ENCODE measurements at places on chromosomes 13 and 19. TPM values are rescaled to one million over a fixed set of nuclear protein-coding genes. Genes with fewer than 3 reads are reported as not detected.

Gene KIR3DL2
- 12.5 TPM for total RNA-seq

Gene STOML3
- not detected for total RNA-seq

DNA sequence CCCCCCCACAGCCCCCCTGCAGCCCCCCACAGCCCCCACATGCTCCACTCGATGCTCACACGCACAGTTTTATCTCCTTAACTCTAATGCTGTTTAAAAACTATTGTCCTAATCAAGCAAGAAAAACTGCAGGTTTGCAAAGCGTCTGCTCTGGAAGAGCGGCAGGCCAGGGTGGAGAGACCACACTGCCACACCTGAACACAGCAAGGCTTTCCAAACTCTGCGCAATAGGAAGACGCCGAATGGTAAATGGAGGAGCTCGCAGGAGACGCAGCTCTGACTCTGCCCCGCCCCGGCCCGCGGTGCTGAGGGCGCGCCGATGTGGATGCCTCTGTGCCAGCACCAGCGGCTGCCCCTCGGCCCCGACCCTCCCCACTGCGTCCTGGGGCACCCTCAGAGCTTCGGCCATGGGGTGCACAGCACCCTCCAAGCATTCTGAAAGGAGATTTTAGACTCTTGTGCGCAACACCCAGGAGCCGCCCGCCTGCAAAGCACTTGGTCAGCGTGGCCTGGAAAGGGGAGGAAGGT lies 32.4 kb downstream of the RASA3 start:
- peak; percentile 20 for DNase-seq

- peak; percentile 64 for DNase-seq
These were observed 1.7 kb upstream of the S1PR4 start for GRCh38 chr19:3176715-3177501.

- DNase-seq, result no peak
These were observed 69.4 kb upstream of the KLF12 start for GRCh38 chr13:74203576-74203975.

DNA sequence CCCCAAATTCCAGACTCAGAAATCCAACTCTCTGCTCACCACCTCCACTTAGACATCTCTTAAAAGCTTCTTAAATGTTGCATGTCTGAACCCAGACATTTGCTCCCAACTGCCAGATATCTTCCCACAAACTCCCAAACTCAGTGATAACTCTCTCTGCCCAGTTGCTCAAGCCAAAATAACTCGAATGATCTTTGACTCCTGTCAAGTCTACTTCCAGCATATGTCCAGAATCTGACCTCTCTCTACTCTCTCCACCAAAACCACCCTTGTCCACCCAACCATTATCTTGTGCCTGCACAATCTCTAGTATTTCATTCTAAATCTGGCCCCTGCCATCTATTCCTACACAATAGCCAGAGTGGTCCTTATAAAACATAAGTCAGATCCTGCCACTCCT lies 99.3 kb downstream of the FGF14 start:
- no peak for DNase-seq

- no peak for DNase-seq
These were observed 430.3 kb downstream of the EFNB2 start for GRCh38 chr13:106105153-106105552.

Gene CAPN12
- total RNA-seq, result 8.8 TPM

Gene NLRP5
- total RNA-seq, result not detected

GRCh38 chr13:108433976-108434755 lies 164.6 kb downstream of the TNFSF13B start:
- DNase-seq, result no peak

Gene TRPC4
- not detected for total RNA-seq
